ENCODE measurements at places on chromosomes 1 and 21. TPM values are rescaled to one million over a fixed set of nuclear protein-coding genes. Genes with fewer than 3 reads are reported as not detected.

The OLIG1 gene
- not detected for total RNA-seq

The DPH5 gene
- 13.9 TPM for total RNA-seq

The COL18A1 gene
- 139 TPM for total RNA-seq

The CYP4A11 gene
- total RNA-seq: not detected

The GPR89B gene
- 12.4 TPM for total RNA-seq

The SELP gene
- 1.2 TPM for total RNA-seq

The ABCA4 gene
- total RNA-seq: 487 TPM

The GFI1 gene
- not detected for total RNA-seq

The RIIAD1 gene
- not detected for total RNA-seq

The THEM4 gene
- 6.3 TPM for total RNA-seq

The VHLL gene
- total RNA-seq: 0.20 TPM

The ILDR2 gene
- not detected for total RNA-seq

The CDC73 gene
- 8.9 TPM for total RNA-seq

The ERO1B gene
- 3.2 TPM for total RNA-seq

The MRPL9 gene
- total RNA-seq: 112 TPM

The RIPK4 gene
- under 0.01 TPM for total RNA-seq

The IL20 gene
- not detected for total RNA-seq

The ZNF644 gene
- total RNA-seq: 42.5 TPM

The TMEM69 gene
- total RNA-seq: 13.1 TPM

Measured in lung microvascular endothelial cell (primary cell).